NCI-H524 (cell line): ENCODE measurements at places on chromosomes 2 and 18.

DNA sequence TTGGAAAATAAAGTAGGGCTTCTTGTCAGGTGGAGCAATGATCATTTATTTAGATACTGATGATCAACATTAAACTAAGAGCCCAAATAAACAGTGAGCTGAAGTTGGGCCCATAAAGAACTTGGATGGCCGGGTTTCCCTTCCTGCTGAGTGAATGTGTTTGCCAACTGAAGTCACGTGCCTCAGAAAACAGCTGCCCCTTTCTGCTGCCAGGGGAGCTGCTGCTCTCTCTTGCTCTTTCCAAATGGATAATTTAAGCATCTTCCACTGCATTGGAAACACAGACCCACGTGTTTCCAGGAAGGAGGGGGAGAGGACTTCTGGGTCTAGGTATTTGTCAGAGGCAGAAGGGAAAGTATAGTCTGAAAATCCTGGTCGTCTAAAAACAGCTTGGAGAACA lies 22.9 kb upstream of the NCKAP5 start:
- DNase-seq, result peak; percentile 65

- no peak for DNase-seq
These were observed 130.6 kb upstream of the ZNF236 start for GRCh38 chr18:76691800-76692199.

DNA sequence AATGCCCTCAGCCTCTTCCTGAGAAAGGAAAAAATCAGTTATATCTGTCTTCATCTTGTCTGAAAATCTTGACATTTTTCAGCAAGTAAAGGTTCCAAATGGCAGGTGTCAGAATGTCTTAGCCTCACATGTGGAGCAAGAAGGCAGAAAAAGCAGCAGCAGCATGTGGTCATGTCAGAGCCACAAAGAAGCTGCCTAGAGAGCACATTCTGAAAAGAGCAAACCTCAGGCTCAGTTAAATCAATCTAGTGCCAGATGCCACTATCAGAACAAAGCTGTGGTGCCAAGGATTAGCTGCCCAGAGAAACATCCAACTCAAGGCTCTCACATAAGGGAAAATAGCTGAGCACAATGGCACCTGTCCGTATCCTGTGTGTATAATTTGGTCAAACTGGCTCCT lies 105.9 kb downstream of the SRBD1 start:
- peak; percentile 56 for DNase-seq

DNA sequence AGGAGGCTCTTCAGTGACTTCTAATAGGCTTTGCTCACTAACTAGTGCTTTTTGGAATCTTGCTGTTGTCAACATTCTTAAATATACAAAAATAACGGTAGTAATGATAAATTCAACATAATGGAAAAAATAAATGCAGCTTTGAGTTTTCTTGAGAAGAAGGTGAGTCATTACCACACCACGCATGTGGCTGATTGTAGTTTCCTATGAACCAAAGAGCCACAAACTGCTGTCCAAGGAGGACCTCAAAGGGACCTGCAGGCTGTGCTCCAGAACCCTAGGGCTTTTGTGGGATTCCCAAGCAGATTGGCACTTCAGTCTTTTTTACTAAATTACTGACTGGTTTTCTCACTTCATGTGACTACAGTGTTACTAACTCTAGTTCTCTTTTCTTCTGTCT lies 66.7 kb downstream of the TPGS2 start:
- no peak for DNase-seq

DNA sequence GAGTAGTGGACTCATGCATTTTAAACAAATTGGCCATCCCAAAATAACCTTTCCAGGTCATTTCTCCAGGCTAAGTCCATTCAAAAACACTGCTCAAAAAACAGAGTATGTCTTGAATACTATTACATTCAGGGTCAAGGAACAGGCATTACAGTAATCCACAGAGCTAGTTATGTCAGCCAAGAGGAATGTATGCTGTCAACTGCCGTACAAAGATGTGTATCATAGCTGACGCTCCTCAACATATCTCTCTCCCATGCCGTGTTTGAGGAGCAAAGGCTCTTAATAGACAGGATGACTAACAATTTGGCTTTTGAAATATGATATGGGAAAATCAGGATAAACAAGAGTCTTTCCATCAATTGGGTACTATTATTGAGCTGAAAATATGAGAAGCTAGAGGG lies 68.8 kb upstream of the KCTD1 start:
- no peak for DNase-seq
